ENCODE measurements at places on chromosomes 11 and 22.

DNA sequence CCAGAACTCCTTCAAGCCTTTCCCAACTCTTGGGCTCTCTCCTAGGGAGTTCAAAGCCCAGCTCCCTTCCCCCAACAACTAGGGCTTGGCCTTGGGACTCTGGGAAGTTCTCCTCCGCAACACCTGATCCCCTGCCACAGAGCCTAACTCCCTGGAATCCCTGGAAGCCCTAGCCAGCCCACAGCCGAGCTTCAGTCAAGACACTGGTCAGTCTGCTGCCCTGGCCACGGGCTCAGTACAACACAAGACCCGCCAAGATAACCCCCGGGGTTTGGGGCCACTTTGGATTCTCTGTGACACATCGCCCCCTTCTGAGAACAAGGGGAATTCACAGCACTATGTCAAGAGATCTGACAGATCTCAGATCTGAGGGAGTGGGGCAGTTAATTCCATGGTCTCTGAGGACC, 58.3 kb downstream of the SLC22A12 start:
- no peak for DNase-seq

GRCh38 chr22:23899042-23899745, 5.0 kb downstream of the MIF start:
- DNase-seq = no peak

GRCh38 chr11:46436113-46436512, 44.5 kb upstream of the CHRM4 start:
- DNase-seq = no peak

GRCh38 chr11:32434356-32435151, 785 bp downstream of the WT1 start:
- DNase-seq = no peak

DNA sequence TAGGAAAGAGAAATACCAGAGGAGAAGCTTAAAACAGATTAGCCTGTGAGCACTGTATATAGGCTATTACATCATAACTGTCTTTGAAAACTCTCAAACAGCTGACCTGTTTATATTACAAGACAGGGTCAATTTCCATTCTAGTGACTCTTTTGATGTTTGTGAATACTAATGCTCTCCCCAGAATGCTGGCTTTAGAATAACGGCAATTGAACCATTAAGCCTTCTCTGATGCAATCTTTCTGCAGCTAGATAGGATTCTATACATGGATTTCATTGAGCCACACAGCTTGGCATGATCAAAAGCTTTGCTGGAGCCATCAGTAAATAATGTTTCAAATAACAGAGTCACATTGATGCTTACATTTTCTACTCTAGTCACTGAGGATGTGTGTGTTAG, 122.7 kb upstream of the FAT3 start:
- DNase-seq = no peak

DNA sequence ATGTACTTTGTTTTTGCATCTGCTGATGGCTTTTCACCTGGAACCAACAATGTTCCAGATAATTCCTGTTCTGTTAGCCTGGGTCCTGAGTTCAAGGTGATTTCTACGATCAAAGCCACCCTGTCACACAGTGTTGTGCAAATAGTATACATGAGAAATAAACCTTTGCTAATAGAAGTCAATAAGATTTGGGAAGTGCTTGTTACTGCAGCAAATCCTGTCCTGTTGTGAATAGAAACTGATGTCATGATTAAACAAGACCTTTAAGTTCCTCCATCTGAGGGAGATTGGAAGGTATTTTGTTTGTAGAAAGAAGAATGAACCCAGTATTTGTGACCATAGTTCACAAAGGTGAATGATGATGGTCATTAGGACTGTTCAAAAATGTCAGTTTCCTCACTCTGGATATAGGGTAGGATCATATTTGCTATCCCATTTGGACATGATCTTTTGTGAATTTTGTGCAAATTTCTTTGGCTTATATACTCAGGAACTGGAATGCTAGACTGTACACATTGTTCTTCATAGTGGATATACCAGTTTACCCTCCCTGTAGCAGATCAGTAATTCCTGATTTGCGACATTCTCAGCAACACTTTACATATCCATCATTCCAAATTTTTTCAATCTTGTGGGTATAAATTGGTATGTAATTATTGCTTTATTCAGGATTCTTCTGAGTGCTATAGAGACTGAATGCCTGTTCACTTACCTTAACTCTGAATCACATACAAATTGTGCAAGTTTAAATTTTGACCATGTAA, 428.5 kb downstream of the METTL15 start:
- no peak for DNase-seq

GRCh38 chr11:126361400-126361799, 5.9 kb downstream of the ST3GAL4 start:
- no peak for DNase-seq

- DNase-seq = no peak
Measured at GRCh38 chr11:108824545-108824944, 159.7 kb downstream of the DDX10 start.

- DNase-seq = no peak
Measured at GRCh38 chr11:77821349-77821851, 456 bp downstream of the AAMDC start.

DNA sequence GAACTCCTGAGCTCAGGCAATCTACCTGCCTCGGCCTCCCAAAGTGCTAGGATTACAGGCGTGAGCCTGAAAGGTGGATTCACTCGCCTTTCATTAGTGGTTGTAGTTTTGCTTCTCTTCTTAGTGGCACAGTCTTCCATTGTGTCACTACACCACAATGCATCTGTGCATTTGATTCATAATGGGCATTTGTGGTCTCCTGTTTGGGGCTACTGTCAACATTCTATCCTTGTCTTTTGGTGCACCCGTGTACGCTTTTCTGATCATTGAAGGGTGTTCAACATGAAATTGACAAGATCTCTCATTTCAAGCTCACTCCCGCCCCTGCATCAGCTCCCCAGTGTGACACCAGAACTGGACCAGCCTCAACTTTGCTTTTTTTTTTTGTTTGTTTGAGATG, 2.0 kb upstream of the SYT12 start:
- DNase-seq = no peak

- no peak for DNase-seq
Measured at GRCh38 chr22:43438666-43439347, 27.0 kb downstream of the MPPED1 start.

- no peak for DNase-seq
Measured at GRCh38 chr11:114089748-114090147, 30.2 kb downstream of the ZBTB16 start.

DNA sequence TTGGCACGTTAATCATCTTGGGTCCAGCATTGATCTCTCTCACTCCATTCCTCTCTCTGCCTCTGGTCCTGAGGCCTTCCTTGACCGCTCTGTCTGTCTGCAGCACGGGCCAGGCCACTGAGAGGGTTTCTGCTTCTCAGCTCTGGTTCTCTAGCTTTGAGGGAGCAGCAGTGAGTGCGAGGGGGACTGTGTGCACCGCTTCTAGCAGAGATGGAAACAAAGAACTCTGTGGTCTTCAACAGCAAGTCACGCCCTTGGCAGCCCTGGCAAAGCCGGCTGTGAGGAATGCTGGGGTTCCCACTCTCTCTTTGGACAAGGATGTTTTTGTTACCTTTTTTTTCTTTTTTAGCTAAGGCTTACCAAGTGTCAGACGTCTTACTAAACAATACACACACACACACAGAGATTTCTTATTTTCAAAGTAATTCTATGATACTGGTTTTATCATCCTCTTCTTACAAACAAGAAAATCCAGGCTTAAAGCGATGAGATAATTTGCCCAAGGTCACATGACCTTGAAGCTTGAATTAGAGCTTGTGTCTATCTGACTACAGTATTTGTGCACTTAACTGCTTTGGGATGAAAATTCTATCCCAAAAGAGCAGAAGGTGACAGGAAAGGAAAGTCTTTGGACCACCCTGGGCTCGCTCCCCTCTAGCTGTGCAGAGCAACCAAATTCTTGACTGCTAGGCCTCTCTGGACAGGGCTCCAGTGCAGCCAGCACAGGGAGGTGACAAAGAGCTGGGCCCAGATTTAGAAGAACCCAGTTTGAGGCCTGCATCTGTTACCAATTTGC, 293.2 kb downstream of the NTM start:
- DNase-seq = no peak

DNA sequence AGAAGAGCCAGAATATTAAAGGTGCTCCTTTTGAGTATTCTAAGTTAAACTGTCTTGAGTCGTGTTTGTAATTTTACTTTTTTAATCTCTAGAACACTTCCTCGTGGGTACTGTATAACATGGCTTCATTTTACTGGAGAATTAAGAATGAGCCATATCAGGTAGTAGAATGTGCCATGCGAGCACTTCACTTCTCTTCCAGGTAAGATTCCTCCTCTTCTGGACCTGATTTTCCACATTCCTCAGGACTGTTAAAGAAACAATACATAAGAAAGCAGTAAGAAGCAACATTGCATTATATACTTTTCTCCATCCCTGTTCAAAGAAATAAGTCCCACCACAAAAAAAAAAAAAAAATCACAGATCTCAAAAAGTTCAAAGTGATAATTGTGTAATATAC, 37.9 kb downstream of the TTC17 start:
- DNase-seq = no peak

GRCh38 chr11:61460986-61461385, 31.1 kb downstream of the SDHAF2 start:
- DNase-seq = no peak

GRCh38 chr22:19782533-19782932, 22.0 kb downstream of the TBX1 start:
- DNase-seq = no peak

- no peak for DNase-seq
Measured at GRCh38 chr11:19378814-19379213, 138.1 kb upstream of the E2F8 start.

- DNase-seq = no peak
Measured at GRCh38 chr11:12430954-12431595, 53.7 kb downstream of the PARVA start.

GRCh38 chr11:67265633-67266448, 432 bp upstream of the GRK2 start:
- no peak for DNase-seq

DNA sequence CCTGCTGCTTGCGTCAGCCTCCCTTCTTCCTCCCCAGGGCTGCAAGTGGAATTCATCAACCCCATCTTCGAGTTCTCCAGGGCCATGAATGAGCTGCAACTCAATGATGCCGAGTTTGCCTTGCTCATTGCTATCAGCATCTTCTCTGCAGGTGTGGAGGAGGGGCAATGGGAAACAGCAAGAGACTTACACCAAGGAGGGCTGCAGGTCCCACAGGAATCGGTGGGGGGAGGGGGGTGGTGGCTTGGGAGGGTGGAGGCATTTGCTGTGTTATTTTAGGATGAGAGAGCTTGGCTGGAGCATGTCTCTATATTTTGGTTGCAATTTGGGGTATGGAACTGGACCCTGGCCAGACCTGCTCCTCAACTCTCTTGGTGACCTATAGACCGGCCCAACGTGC, 2.1 kb upstream of the MADD start:
- no peak for DNase-seq

DNA sequence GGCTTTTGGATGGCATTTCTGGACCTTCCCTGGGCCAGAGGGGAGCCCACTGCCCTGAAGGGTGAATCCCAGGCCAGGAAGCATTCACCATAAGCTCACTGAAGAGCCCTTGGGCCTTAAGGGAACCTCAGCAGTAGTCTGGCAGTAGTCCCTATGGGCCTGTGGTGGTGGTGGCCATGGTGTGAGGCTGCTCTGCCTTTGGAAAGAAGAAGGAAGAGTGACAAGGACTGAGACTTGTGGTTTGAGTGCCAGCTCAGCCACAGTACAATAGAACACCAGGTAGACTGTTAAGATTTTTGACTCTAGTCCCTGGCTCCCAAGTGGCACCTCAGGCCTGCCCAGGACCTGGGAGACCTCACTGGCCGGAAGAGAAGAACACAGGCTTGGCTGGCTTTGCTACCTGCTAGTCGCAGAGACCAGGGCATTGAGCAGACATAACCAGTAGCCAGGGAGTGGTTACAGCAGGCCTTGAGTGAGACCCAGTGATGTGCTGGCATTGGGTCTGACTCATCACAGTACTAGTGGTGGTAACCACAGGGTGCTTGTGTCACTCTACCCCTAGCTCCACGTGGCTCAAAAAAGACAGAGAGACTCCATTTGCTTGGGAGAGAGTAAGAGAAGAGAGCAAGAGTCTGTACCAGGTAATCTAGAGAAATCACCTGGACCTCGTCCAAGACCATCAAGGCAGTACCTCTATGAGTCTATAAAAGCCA, 259.8 kb upstream of the BLID start:
- DNase-seq = no peak

- no peak for DNase-seq
Measured at GRCh38 chr11:2099516-2100349, 39.5 kb downstream of the IGF2 start.

DNA sequence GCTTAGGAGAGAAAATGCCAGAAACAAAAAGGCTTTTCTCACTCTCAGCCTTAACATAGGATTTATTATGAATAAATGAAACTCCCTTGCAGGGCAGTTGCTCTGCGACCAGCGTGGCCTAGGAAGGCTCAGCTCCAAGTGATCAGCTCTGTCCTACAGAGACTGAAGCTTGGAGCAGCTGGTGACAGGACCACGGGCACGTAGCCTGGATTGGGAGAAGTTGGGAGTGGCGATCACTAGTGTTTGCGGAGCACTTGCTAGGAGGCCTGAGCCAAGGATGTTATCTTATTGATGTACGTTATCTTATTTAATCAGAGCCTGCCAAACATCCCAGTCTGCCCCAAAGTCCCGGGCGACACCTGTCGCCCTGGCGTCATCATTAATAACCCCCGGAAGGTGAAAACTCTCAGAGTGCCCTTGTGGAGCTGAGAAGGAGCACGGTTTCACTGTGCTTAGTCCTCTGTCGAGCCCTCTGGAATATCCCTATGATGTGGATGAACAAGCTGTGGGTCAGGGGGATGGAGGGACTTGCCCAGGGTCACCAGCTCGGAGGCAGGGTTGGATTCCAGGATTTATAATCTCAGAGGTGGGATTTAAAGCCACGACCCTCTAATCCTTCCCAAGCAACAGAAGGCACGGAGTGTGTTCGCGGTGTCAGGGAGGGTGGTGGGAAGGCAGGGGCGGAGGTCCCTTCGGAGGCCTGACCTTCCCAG, 40.8 kb upstream of the SMIM38 start:
- no peak for DNase-seq

GRCh38 chr11:101030015-101030414, 99.6 kb downstream of the PGR start:
- DNase-seq = no peak

- DNase-seq = no peak
Measured at GRCh38 chr11:17159441-17159840, 48.3 kb downstream of the PIK3C2A start.

DNA sequence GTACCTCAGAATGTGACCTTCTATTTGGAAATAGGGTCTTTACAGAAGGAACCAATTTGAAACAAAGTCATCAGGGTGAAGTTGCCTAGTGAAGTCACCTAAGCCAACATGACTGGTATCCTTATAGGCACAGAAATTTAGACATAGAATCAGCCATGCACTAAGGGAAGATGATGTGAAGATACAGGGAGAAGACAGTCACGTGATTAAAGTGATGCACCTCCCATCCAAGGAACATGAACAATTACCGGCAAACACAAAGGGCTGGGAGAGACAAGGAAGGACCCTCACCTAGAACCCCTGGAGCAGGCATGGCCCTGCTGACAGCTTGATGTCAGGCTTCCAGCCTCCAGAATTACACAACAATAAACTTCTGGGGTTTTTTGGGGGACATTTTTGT, 3.2 kb upstream of the CRYBB2 start:
- no peak for DNase-seq

- no peak for DNase-seq
Measured at GRCh38 chr11:764322-765024, 12.8 kb downstream of the GATD1 start.
